ENCODE measurements at places on chromosomes 7 and 10. TPM values are rescaled to one million over a fixed set of nuclear protein-coding genes. Genes with fewer than 3 reads are reported as not detected.
A peak's percentile ranks its signal among the peaks of the same experiment; 100 is the strongest.

- peaks cover 9% of the 10 kb centered on the region for H3K4me1 ChIP-seq
- H3K27me3 ChIP-seq: no peaks in the 10 kb centered on the region
- H3K36me3 ChIP-seq: no peaks in the 10 kb centered on the region
- no peak overlapping the region for H3K27ac ChIP-seq
- no peak for DNase-seq
These were observed 93.2 kb downstream of the REEP3 start for GRCh38 chr10:63614371-63614891.

- H3K4me1 ChIP-seq: no peaks in the 10 kb centered on the region
- DNase-seq: no peak
- no peaks in the 10 kb centered on the region for H3K36me3 ChIP-seq
- no peak overlapping the region for H3K4me3 ChIP-seq
These were observed 205.3 kb upstream of the HDAC9 start for GRCh38 chr7:18290223-18290622.

MRPS33 gene
- 23.1 TPM for total RNA-seq

DNA sequence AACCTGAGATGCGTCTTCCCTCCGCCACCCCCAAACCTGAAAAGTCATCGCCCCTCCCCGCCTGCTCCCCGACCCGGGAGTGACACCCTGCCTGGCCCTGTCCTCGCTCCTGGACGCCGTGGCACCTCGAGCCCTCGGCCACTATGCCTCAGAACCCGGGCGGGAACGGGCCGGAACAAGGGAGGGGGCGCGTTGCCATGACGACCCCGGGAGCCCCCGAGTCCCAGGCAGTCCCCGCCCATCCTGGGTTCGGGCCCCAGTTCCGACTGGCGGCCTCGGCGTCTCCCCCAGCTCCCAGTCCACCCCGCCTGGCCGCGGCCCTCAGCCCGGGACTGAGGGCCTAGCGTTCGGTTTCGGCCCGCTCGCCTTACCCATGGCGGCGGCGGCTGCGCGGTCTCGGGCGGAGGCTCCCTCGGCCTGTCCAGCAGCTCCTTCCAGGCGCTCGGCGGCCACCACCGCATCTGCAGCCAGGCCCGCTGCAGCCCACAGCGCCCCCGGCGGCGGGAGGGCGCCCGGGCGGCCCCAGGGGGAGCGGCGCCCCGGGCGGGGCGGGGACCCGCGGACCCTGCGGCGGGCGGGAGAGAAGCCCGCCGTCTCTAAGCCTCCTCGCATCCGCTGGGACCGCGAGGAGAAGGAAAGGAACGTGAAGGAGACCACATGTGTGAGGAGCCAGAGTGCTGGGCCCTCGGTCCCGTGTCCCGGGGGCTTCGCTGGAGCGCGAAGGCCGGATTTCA is at the start of gene RUFY2:
RUFY2 (minus strand) TSS at position 463 of the 734 bp plus-strand sequence; CDS start at position 375, 88 bp downstream.
- peak within 1 kb of the TSS; percentile 94 for H3K27ac ChIP-seq
- H3K36me3 ChIP-seq: no peaks in the 10 kb centered on the region
- H3K4me3 ChIP-seq: peak within 1 kb of the TSS; percentile 69
- peak; percentile 86 for DNase-seq
- H3K4me1 ChIP-seq: peaks cover 8% of the 10 kb centered on the region
- H3K27me3 ChIP-seq: no peaks in the 10 kb centered on the region

DNA sequence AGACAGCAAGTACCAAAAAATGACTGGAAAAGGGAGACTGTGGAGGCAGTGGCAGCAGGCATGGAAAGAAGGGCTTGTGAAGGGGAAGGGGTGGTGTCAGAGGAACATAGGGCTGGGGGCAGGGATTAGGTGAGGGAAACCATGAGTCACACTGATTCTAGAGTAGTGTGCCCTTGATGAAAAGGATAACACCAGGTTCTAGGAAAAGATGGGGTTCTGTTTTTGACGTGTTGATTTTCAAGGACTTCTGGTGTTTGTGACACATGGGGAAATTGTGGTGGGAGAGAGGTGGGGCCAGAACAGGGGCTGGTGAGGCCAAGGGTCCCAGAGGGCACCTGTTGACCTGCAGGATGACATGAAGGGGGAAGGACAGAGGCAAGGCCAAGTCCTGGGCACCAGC is 57.1 kb downstream of the FIGNL1 start:
- no peak overlapping the region for H3K27ac ChIP-seq
- no peaks in the 10 kb centered on the region for H3K4me1 ChIP-seq
- no peaks in the 10 kb centered on the region for H3K36me3 ChIP-seq
- H3K4me3 ChIP-seq: no peak overlapping the region

AGR2 gene
- not detected for total RNA-seq

ACHE gene
- total RNA-seq: 3.7 TPM

All from GM23338 (cell line).